ENCODE measurements at places on chromosomes 11 and 22.

DNA sequence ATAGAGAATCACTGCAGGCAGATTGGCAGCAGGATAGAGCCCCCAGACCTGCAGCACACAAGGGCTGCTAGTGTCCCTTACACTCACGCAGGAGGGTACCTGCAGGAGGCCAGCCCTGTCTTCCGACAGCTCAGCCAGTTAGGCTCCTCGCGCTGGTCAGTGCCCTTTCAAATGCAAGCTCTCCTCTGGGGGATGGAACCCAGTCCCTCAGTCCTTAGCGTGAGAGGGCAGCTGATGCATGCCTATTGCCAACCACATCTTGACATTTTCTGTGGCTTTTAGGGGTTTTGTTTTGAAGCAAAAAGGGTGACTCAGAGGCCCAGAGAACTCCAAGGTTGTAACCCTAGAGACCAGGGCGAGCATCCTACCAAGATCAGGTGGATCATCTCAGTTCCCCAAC is 40.0 kb downstream of the WNT11 start:
- no peak for DNase-seq

DNA sequence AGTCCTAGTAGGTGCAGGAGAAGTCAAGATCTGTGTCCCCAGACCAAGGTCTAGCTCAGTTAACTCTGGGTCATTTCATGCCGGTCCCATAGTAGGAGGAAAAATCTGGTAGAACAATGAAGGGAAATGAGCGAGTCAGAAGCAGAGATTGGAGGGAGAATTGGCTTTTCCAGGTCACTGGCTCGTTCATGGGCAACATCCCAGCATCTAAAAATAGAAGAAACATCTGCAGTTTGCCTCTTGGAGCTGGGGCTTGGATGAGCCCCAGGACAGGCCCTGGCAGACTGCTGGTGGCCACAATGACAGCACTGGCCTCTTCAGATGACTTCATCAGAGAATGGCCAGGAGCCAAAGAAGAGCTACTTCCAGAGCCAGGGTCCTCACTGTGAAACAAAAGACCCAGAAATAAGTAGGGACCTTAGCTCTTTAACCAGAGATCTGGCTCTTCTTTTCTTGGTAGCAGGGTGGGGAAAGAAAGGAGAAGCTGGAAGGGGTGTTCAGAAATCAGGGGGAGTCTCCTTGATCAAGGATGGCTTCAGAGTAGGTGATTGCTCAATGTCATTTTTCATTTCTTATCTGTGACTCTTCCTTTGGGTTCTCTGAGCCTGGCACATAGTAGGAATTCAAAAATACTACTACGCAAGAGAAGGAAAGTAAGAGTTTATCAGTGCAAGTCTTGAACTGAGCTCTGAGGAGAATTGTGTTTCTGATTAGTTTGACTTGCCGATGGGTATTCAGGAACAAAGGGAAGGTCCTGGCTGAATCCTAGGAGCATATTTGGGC is 102.6 kb downstream of the TMPRSS5 start:
- no peak for DNase-seq

DNA sequence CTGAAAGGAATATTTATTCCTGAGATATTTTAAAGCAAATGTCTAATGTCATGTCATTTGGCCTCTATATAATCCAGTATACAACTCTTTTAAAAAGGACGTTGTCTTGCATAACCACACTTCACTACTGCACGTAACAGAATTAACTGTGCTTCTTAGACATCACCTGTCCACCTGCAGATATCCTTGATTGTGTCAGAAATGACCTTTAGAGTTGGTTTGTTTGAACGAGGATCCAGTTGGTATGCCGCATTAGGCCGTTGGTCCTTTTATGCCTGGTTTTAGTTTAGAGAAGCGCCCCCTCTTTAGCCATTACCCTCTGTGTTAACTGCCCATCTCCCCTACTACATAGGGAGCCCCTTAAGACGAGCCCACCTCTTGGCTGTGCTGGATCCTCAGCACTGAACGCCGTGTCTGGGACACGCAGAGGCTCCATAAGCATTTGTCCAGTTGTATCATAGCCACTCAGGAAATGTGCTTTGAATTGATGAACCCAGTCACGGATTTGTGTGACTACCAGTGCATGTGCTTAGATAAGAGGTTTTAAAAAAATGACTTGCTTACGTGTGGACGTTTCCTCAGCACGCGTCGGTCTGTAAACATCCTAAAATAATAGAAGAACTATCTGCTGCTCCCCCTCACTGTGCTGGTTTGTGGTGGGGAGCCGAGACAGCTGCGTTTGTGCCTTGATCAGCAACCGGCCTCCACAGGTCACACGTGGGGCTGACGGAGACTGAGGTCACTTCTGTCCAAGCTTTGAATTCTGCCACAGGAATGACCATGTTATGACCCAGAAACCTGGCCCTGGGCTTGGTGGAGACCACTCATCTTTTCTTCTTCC is 4.0 kb downstream of the MICAL2 start:
- no peak for DNase-seq

DNA sequence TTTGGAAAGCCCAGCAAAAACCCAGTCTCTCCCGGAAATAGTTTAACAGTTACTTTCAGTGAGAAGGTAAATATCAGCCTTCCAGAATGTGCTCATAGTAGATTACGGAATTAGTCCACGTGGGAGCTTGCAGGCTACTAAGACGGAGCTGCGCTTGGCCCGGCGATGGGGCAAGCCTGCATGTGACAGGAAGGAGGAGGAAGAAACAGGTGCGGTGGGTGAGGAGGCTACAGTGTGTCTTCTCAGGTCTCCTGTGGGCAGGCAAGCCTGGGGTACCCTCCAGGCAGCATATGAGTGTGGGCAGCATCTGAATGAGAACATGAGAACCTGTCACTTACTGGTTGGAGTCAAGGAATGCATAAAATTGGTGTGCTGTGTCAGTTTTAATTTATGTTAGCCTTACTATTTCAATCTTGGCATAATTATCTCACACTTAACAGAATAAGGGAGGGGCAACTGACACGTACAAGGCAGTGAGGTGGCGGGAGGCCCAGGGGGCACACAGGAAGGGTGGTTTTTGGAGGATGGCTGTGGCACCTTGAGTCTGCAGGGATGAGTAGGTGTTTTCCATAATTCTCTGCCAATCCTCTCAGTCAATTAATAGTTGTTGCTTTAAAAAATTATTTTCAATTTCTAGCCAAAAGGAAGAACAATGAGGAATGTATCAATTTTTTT is 35.7 kb downstream of the CLMP start:
- no peak for DNase-seq

DNA sequence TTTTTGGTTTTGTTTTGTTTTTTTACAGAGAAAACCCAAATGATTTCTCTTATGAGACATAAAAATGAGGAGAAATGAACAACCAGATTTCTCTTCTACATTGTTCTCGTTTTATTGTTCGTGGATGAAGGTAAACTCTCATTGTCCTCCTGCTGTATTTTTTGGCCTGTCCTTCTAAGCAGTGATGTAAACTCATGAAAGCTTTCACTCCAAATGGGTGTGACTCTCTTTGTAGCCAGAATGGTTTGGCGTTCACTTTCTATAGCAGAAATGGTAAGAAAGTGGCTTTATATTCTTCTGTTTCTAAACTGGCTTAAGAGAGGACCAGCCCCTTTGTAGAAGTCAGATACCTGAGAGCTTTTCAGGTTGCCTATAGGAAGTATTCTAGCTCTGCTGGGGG is 15.5 kb upstream of the BMAL1 start:
- DNase-seq: no peak

- DNase-seq: no peak
Observed at GRCh38 chr11:70072461-70072860, 5.7 kb upstream of the ANO1 start.

GRCh38 chr11:76666408-76666807 is 4.1 kb downstream of the LRRC32 start:
- DNase-seq: no peak

- peak; percentile 68 for DNase-seq
Observed at GRCh38 chr22:46122511-46122971, 27.8 kb upstream of the PPARA start.
